ENCODE measurements at places on chromosomes 6 and 20. TPM values are rescaled to one million over a fixed set of nuclear protein-coding genes. Genes with fewer than 3 reads are reported as not detected.
A peak's percentile ranks its signal among the peaks of the same experiment; 100 is the strongest.

VSX1 gene
- 0.21 TPM for total RNA-seq

GRCh38 chr6:51934098-51934497 is 153.3 kb downstream of the PKHD1 start:
- no peak overlapping the region for H3K27ac ChIP-seq
- no peaks in the 10 kb centered on the region for H3K36me3 ChIP-seq
- no peaks in the 10 kb centered on the region for H3K4me1 ChIP-seq
- no peak for DNase-seq
- no peak overlapping the region for H3K4me3 ChIP-seq

DNA sequence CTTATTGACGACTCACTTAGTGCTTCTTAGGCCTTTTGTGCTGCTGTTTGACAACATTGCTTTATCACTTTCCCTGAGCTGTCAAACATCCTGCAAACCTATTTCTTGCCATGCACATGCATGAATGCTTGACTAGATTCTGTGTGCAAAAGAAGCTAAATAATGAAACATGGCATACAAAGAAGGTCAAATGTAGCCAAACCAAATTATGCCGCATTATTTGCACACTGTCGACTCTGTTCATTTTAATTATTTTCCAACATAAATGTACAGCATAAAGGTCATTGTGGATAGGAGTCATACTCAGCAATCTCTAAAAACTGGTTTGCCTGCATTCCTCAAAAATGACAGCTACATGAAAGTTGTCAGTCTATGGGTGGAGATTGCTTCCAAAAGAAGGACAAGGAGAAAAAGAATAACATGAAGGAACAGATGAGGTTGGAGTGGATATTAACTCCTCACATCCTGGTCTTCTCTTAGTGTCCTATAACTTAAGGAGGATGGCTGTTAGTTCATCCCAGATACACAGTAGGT is 123.1 kb upstream of the STXBP5 start:
- H3K4me3 ChIP-seq = no peak overlapping the region
- no peaks in the 10 kb centered on the region for H3K4me1 ChIP-seq
- H3K36me3 ChIP-seq = no peaks in the 10 kb centered on the region
- no peaks in the 10 kb centered on the region for H3K27me3 ChIP-seq

DNA sequence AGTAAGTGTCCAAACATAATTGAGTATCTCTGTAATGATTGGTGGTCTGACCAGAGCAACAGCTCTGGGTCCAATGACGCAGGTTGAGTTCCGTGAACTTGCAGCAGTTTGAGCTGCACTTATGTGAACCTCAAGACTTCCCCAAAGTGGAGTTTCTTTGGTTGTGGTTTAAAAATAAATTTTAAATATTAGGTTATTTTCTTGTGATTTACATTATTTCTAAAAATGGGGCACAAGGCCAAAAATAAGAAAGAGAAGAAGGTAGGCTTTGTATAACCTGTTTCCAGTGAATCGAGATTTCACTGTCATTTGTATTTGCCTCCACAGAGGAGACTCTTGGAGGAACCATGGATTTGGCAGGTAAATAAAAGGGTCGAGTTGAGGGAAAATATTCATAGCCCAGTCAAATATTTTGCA is 166.4 kb upstream of the ZNF217 start:
- H3K27me3 ChIP-seq = no peaks in the 10 kb centered on the region
- peak overlapping the region; percentile 100 for H3K27ac ChIP-seq
- DNase-seq = no peak
- H3K4me1 ChIP-seq = peaks cover 35% of the 10 kb centered on the region
- H3K36me3 ChIP-seq = no peaks in the 10 kb centered on the region
- H3K4me3 ChIP-seq = no peak overlapping the region

DNA sequence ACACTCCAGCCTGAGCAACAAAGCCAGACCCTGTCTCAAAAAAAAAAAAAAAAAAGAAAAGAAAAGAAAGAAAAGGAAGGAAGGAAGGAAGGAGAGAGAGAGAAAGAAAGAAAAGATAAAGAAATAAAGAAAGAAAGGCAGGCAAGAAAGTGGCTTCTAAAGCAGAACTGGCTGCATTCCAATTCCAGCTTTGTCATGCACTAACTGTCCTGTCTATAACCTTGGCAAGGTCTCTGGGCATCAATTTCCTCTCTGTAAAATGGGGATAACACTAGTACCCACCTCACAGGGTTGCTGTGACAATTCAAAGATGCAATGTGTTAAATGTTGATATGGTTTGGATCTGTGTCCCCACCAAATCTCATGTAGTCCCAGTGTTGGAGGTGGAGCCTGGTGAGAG is 28.0 kb downstream of the RING1 start:
- DNase-seq = no peak
- no peaks in the 10 kb centered on the region for H3K27me3 ChIP-seq
- H3K4me1 ChIP-seq = no peaks in the 10 kb centered on the region
- no peaks in the 10 kb centered on the region for H3K36me3 ChIP-seq

DNA sequence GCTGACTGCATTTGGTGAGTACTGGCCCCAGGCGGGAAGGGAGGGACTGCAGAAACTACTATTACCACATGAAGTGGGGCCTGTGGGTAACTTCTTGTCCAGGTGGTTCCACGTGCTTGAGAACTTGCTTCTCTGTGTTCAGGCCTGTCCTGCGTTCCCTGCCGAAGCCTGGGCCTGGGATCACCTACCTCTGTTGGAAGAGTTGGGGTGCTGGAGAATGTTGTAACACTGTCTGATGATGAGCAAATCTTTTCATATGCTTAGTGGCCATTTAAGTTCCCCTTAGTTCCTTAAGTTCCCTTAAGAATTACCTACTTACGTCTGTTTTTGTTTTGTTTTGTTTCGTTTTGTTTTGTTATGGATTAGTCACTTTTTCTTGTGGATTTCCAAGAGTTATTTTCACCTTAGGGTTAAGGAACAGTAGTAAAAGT is 154.4 kb downstream of the DTNBP1 start:
- H3K27me3 ChIP-seq = no peaks in the 10 kb centered on the region
- no peak for DNase-seq
- H3K27ac ChIP-seq = no peak overlapping the region

C6orf141 gene
- 0.15 TPM for total RNA-seq
